Glomerular endothelial cell (primary cell): ENCODE measurements at places on chromosomes 4 and X. TPM values are rescaled to one million over a fixed set of nuclear protein-coding genes. Genes with fewer than 3 reads are reported as not detected.

The SYTL4 gene
- 10.5 and 24.0 TPM in 2 replicates for total RNA-seq

The FAM114A1 gene
- 122 and 174 TPM in 2 replicates for total RNA-seq

The CLNK gene
- total RNA-seq: under 0.01 TPM in 1 of 2 replicates, not detected in the other

The NUDT6 gene
- 5.8 and 6.9 TPM in 2 replicates for total RNA-seq

The RBMXL3 gene
- not detected in 2 replicates for total RNA-seq

The BGN gene
- 5.9 and 166 TPM in 2 replicates for total RNA-seq

The ADH6 gene
- not detected in 2 replicates for total RNA-seq
